Activated CD8-positive, alpha-beta memory T cell treated with anti-CD3 and anti-CD28 coated beads, Interleukin-2, amount 50 U/mL, for 48 hours (primary cell): ENCODE measurements at places on chromosomes 5 and 9.

- DNase-seq, result no peak
These were observed 21.1 kb downstream of the EXOSC2 start for GRCh38 chr9:130714586-130715110.

GRCh38 chr5:6225121-6225607 is 153.2 kb downstream of the MED10 start:
- no peak for DNase-seq

DNA sequence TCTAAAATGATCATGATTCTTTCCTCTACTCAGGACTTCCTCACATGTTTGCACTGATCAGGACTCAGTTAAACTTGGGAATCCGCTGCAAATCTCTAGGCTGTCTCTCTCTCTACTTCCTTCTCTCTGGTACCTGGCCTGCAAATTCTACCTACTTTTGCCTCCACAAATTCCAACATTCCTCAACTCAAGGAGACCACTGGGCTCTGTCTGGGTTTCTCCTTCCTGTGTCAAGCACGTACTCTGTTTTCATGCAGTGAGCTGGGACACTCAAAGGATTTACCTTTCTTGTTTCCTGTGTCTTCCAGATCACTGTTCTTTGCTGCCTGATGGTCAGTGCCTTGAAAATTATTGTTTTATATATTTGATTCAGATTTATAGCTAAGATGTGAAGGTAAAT is 45.9 kb upstream of the ANKRD31 start:
- DNase-seq, result no peak

DNA sequence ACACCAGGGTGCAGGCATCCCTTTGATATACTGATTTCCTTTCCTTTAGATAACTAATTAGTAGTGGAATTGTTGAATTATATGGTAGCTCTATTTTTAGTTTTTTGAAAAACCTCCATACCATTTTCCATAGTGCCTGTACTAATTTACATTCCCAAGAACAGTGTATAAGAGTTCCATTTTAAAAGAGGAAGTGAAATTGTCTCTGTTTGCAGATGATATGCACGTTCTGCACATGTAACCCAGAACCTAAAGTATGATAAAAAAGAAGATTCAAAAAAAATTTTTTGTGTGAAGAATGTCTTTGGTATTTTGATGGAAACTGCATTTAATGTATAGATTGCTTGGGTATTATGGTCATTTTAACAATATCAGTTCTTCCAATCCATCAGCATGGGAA is 424.0 kb upstream of the CCNH start:
- no peak for DNase-seq

GRCh38 chr5:73939557-73939956 is 313.6 kb downstream of the ARHGEF28 start:
- no peak for DNase-seq

DNA sequence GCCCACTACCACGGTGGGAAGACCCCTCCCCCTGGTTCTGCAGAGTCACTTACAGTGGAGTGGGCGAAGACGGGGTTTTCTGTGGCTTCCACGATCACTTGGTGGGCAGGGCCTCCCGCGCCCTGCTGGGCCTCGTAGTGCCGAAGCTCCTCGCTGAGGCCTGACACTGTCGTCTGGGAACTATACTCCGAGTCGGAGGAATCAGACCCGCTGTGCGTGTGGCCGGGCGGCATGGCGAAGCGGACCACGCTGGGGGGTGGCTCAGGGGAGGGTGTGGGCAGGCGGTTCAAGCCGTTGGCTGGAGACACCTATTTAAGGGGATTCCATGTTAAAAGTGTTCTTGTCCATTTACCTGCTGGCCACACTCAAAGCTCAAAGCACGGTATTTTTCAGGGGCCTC is 67.8 kb downstream of the PTCH1 start:
- no peak for DNase-seq

DNA sequence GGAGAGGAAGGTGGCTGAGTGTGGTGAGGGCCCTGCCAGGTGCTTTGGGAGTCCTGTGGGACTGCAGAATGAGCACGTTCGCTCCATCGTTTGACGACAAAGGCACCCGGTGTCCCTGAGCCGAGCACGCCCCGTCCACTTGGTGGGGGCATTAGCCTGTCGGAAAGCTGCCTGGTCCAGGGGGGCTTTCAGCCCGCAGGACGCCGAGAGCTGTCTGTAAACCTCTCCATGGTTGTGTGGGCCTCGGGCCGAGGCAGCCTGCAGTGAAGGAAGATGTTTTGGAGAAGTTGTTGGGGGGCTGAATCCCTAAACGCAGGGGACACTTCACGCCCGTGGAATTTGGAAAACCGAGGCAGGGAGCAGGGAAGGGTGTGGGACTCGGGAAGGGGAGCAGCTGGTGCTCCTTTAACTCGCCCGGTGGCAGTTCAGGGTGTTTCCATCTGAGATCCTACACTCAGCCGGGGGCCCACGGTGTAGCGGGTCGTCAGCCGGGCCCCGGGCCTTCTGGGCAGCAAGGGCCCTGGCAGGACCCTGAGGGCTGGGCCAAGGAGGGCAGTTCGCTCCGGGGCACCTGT is 53.8 kb downstream of the MRPL36 start:
- DNase-seq, result no peak

GRCh38 chr5:58674711-58675110 is 91.8 kb downstream of the RAB3C start:
- no peak for DNase-seq

DNA sequence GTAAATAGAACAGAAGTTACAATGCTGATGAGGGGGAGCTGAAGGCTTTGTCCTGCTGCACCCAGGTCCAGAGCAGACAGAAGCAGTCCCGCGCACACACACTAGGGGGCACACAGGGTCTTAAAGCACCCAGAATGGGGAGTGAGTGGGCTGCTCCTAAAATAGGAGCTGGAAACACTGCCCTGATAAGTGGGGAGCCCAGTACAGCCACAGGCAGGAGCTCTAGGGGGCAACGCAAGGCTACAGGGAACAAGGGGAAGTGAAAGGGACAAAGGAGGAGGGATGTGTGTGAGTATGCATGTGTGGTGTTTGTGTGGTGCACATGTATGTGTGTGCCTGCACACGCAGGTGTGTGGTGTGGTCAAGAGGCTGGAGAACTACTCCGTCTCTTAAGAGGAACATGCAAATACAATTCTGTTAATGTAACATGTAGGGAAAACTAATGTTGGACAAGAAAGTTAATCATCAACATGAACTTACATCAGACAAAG is 191.5 kb downstream of the ROR2 start:
- peak; percentile 68 for DNase-seq

GRCh38 chr9:133685653-133686609 is 49.8 kb downstream of the DBH start:
- DNase-seq, result no peak

GRCh38 chr5:1443991-1444360 is 1.3 kb downstream of the SLC6A3 start:
- DNase-seq, result peak; percentile 45

DNA sequence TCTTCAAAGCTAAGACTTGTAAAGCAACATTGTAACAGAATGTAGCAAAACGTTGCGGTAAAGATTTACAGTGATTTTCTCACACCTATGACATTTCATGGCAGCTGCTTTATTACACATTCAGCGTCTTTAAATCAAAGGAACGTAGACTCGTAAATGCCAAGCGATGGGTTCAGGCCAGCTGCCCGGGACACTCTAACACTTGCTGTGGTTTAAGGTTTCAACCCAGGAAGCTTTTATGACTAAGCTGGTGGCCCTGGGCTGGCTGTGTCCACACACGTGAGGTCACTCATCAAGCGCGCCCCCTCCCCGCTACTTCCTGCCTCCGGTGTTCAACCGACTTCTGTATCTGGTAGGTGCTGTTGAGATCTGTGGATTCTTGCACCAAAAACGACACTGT is 2.5 kb downstream of the SLC6A18 start:
- DNase-seq, result no peak

GRCh38 chr5:61687371-61687770 is 355.3 kb downstream of the ZSWIM6 start:
- no peak for DNase-seq

DNA sequence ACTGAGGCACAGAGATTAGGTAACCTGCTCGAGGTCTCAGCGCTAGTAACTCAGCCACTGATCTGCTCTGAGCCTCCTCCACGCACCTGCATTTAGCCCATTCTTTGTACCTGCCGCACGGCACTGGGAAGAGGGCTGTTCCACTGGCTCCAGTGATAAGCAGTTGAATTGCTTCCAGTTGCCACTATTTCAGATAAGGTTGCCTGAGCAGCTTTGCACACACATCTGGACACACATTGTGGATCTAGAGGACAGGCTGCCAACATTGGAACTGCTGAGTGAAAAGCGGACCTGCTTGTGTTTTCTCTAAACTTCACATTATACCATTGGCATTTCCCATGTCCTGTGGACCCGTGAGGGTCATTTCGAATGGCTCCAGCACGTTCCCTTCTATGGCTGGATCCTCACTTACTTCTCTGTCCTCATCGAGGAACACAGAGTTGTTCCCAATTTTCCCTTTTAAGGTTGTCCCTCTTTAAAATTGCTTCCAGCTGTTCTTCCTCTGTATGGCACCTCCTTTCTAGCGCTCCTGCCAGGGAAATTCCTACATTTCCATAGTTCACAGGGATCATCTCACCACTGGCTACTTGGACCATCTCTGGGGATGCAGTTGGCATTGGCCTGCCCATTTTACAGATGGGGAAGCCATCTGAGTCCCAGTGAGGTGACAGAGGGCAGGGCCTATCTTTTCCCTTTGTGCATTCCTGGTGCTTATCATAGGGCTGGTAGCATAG is 45.9 kb upstream of the RPL26L1 start:
- no peak for DNase-seq

GRCh38 chr5:109792613-109793012 is 102.9 kb downstream of the MAN2A1 start:
- no peak for DNase-seq

DNA sequence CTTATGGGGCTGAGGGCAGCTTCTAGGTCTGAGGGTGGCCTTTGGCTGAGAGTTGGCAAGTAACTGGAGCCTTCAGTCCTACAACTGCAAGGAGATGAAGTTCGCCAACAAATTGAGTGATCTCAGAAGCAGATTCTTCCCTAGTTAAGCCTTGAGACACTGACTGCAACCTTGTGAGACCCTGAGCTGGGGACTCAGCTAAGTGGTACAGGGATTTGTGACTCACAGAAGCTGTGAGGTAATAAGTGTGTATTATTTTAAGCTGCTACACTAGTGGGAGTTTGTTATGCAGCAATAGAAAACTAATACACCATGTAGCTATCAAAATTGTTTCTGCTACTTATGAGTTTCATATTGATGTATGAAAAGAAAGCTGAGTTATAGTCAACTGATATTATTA is 279.2 kb downstream of the PIK3R1 start:
- no peak for DNase-seq

GRCh38 chr5:147763791-147764525 is 18.6 kb downstream of the JAKMIP2 start:
- no peak for DNase-seq

DNA sequence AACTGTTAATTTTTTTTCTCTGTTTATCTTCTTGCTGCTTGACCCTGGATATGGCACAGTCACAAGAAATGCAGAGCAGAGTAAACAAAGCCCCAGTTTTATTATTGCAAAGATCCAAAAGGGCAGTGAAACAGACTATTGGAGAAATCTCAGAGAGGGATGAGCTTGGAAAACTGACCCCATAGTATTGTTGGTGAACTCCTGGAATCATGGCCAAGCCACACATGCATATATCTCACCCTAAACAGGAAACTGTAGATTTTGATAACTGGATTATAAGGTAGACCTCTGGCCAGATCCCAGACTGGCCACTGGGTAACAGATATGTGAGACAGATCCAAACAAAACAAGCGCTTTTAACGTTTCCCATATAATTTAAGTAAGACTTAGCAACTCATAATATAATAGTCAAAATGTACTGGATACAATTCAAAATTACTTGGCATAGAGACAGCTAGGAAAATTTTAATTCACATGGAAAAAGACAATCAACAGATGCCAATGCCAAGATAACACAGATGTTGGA is 263.5 kb upstream of the SEMA6A start:
- no peak for DNase-seq

DNA sequence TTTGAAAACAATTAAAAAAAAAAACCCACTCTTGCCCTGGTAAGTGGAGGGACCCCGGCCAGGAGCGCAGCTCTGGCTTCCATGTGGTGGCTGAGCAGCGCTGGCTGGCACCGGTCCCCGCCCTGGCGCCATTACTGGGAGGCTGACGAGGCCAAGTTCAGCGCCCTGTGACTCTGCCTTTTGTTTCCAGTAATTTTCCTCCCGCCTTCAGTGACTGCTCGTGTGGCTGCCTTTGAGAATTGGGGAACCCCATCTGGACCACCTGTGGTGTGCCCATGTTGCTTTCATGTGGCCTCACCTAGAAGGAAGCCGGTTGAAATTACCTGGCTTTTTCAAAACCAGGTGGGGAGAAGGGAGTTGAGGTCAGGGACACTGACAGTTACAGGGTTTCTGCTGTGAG is 136.1 kb downstream of the GAPVD1 start:
- no peak for DNase-seq

- no peak for DNase-seq
These were observed 167.7 kb downstream of the CCDC192 start for GRCh38 chr5:127870914-127871313.

GRCh38 chr9:127735530-127736185 is 564 bp upstream of the TOR2A start:
- DNase-seq, result no peak

GRCh38 chr5:32504329-32504988 is 59.9 kb upstream of the ZFR start:
- no peak for DNase-seq

- DNase-seq, result no peak
These were observed 101.9 kb downstream of the MTRR start for GRCh38 chr5:7970816-7971215.

GRCh38 chr5:34803974-34804732 is 34.8 kb upstream of the TTC23L start:
- no peak for DNase-seq

DNA sequence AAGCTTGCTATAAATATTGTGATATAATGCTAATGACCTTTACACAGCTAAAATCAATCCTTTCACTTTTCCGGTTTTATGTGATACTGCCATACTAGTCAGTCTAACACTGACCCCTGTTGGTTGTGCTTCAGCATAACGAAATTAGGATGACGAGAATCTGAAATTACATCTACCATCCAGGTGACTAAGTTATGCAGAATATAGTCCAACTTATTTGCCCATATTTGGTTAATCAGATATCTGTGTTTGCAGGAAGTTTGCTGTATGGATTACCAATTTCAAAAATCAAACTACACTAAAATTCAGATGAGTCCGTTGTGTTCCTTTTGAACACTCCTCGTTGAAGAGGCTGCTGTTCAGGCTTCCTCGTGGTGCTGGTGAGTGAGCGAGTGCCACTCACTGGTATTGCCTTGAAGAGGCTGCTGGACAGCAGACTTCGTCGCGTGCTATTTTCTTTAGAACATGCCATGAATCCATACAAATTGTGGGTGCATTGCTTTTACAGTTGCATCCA is 32.5 kb downstream of the TENT4A start:
- peak; percentile 17 for DNase-seq

GRCh38 chr5:19301271-19301670 is 686.7 kb downstream of the CDH18 start:
- DNase-seq, result no peak

DNA sequence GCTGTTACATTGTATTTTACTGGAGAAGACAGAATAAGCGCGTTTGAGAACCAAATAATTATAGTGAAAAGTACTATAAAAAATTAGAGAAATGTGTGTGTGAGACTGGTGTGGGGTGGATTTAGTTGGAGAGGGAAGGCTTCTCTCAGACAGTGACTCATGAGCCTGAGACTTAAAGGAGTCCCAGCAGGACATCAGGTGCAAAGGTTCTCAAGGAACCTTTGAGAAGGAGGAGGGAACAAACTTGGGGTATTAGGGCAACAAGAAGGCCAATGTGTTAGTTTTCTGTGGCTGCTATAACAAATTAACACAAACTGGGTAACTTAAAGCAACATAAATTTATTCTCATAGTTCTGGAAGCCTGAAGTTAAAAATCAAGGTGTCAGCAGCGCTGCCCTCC is 4.9 kb downstream of the DDX4 start:
- no peak for DNase-seq

GRCh38 chr5:87151547-87151946 is 116.1 kb upstream of the RASA1 start:
- no peak for DNase-seq
